Caudate nucleus (tissue), 63 donors: ENCODE measurements at places on chromosomes 5 and 9.

- DNase-seq, result no peak
These were observed 159.5 kb upstream of the MAST4 start for GRCh38 chr5:66436721-66437120.

DNA sequence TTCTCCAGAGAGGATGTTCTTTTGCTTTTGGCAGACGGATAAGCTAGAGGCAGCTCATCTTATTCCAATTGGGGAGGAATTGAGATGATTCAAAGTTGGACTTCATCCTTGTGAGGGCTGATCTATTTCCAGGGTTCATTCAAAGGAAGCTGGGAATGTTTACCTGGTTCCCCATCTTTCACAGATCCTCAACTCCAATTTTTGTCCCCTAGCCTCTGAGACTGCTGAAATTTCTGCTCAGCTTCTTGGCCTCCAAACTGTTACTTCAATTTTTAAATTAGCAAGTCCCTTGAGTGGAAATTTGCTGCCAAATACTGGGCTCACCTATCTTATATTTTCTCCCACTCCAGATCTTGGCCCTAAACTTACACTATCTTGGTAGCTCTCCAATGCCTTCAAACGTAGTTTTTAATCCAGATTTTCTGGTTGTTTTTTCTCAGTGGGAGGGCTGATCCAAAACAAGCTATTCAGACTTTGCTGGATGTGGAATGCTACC is 93.9 kb upstream of the NEK6 start:
- DNase-seq, result no peak

DNA sequence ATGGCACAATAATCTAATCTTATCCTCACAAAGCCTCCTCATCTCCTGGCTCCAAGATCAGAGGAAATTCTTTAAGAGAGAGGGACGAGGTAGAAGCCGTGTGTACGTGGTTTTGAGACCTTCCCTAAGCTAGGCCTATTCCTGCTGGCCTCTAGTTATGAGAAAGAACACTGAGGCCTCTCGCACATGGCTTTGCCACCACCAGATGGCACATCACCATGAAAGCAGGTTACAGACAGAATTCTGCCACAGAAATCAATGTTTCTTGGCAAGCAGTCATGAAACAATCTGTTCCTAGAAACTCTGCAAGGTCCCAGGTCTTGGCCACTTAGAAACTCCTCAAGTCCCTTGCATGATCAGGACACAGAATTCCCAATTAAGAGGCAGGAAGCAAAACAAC is 268.2 kb upstream of the TAS2R1 start:
- no peak for DNase-seq

DNA sequence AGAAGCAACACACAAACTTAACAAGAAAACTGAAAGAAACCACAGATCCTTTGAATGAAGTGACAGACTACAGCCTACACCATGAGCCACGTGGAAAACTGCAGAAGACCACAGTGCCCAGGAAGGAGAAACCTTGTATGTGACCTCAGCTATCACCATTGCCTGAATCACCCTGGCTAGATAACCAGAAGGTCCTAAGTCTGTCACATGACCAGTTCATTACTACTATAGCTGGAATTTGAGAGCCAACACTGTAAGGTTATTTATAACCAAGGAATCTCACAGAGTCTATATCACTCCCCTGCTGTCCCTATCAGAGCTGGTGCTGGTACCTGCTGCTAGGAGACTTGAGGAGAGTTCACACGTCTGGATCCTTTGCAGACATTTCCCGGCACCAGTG is 90.3 kb upstream of the FBXL17 start:
- DNase-seq, result no peak

GRCh38 chr5:117463881-117464570 is 889.4 kb upstream of the SEMA6A start:
- no peak for DNase-seq

DNA sequence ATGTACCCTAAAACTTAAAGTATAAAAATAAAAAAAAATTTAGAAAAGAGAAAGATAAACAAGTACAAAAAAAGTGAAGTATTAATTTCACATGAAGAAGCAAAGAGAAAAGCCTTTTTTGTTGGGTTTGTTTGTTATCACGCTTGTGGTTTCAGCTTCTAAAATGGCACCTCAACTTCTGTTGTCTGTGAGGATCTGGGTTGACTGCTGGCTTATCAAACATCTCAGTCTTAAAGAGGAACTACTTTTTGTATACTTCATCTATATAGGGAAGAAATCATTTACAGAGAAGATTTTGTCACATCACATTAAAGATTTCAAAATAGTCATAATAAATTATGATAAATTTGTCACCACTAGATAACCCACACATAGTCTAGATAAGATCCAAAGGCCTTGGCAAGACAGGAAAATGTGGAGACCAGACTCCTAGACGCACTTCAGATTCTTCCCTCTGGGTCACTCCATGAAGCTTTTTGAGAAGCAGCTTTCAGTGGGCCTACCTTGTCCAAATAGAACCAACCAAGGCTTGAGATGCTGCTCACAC is 8.8 kb upstream of the ADGRV1 start:
- DNase-seq, result no peak

DNA sequence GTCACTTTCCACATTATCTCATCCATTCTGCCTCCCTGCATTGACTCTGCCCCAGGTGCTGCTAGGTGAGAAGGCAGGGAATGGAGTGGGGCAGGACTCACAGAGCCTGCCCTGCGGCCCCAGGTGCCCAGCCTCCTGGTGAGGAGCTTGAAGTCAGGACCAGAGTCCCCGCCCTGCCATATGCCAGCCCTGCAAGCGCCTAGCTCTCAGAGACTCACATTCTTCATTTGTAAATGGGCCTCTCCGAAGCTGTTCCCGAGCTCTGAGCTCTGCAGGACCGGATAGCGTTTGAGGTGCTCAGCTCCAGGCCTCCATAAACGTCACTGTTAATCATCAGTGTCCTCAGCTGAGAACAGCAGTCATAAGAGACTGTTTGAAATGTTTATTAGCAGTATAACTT is 75.1 kb upstream of the STXBP1 start:
- no peak for DNase-seq

DNA sequence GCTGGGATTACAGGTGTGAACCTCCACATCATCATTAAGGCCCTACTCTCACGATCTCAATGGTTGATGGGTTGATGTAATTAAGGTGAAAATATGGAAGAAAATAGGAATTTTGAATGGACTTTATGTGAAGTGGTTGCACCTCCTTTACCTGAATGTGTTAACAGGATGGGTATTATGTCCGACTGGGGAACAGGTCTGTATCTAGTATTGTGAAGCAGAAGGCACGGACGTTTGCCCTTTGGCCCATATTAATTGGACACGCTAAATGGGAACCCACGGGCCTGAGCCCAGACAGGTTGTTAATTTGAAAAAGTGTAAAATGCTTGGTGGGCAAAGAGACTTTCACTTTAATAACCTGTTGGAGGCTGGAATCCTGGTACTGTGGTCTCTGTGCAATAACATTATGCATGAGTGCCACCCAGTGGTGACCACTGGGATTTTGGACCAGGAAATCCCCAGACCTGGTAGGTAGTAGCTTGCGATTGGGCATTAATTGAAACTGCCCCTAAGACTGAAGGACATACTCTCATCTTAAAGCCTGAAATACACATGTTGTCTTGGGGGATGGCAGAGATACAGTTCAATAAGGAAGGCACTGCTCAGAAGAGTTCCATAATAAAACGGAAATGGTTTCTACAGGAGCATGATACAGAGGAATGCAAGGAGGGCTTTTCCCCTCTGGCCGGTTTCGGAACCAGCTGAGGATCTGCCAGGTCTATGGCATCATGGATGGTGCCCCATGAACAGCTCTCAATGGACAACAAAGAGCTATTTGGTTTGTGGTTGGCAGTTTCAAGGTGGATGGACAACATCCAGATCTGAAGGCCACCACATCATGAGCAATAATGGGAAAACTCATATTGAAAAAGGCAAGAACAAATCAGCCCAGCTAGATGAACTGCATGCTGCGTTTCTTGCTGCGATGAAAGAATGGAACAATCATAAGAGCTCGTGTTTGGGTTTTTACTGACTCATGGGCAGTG is 26.2 kb upstream of the BICD2 start:
- no peak for DNase-seq

DNA sequence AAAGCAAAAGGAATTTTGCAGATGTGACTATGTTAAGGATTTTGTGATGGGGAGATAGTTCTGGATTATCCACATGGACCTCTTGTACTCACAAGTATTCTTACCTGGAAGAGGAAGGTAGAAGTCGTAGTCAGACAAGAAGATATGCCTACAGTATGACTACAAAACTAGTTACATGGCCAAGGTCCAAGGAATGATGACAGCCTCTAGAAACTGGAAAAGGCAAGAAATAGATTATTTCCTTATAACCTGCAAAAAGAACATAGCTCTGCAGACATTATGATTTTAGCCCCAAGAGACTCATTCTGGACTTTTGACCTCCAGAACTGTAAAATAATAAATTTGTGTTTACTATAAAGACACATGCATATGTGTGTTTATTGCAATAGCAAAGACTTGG is 226.9 kb downstream of the FER start:
- no peak for DNase-seq

GRCh38 chr9:99433095-99433494 is 211.0 kb downstream of the SEC61B start:
- DNase-seq, result no peak

DNA sequence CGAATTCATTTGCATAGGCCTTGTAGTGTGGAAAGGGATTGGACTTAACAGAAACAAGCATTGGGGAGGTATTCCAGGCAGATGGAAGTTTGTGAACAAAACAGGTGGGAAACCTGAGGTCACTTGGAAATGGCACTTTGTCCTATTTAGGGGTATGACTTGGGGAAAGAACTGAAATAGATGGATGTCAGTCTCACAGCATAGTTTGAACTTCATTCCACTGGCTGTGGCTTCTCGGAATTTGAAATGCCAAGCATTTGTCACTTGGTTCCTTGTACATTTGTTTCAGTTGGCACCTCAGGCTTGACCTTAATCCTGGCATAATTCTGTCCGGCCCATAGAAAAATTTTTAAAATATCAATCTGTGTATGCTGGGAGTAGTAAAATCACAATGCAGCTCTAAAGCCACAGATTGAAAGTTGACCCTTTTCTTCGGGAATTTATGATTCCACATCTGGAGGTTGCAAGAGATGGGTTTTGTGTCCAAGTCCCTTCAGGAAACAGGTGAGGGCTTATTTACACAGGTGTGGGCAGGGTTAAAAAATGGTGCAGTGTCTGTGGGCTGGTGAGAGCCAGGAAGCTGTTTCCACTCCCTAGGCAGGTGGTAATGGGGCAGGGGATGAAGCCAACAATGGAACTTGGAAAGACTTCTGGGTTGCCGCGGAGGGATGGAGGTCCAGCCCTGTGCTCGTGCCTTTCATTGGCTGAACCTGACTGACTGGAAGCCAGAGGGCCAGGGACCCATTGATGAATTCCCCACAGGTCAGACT is 39.2 kb upstream of the PDE8B start:
- no peak for DNase-seq

- DNase-seq, result no peak
These were observed 51.4 kb upstream of the DAB2 start for GRCh38 chr5:39475881-39476842.

DNA sequence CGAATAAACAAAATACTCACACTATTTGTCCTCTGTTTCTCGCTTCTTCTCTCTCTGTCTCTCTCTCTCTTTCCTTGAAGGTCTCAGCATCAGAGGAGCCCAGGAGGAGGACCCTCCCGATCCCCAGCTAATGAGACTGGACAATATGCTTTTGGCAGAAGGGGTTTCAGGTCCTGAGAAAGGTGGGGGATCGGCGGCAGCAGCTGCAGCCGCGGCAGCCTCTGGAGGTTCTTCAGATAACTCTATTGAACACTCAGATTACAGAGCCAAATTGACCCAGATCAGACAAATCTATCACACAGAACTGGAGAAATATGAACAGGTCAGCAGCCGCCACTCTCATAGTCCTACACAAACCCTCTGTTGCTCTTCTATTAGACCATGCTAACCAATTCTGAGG is 168.4 kb downstream of the PBX3 start:
- DNase-seq, result no peak
